ENCODE measurements at places on chromosomes 12 and 14. TPM values are rescaled to one million over a fixed set of nuclear protein-coding genes. Genes with fewer than 3 reads are reported as not detected.

C12orf50 gene
- total RNA-seq: not detected

- no peak overlapping the region for H3K27ac ChIP-seq
- DNase-seq: no peak
- H3K27me3 ChIP-seq: peaks cover 8% of the 10 kb centered on the region
- no peaks in the 10 kb centered on the region for H3K4me1 ChIP-seq
- no peaks in the 10 kb centered on the region for H3K36me3 ChIP-seq
Measured at GRCh38 chr12:5466521-5466960, 34.6 kb downstream of the NTF3 start.

ALG10 gene
- 7.4 TPM for total RNA-seq

HOXC10 gene
- total RNA-seq: 3.2 TPM

JPH4 gene
- not detected for total RNA-seq

HOXC9 gene
- total RNA-seq: 9.6 TPM

NID2 gene
- 65.3 TPM for total RNA-seq

- H3K4me3 ChIP-seq: no peak overlapping the region
- no peak for DNase-seq
- H3K4me1 ChIP-seq: peaks cover 12% of the 10 kb centered on the region
- no peaks in the 10 kb centered on the region for H3K36me3 ChIP-seq
- no peaks in the 10 kb centered on the region for H3K27me3 ChIP-seq
Measured at GRCh38 chr14:63468294-63468693, 74.9 kb downstream of the PPP2R5E start.

C1QL4 gene
- total RNA-seq: 1.9 TPM

MGST1 gene
- total RNA-seq: not detected

DNA sequence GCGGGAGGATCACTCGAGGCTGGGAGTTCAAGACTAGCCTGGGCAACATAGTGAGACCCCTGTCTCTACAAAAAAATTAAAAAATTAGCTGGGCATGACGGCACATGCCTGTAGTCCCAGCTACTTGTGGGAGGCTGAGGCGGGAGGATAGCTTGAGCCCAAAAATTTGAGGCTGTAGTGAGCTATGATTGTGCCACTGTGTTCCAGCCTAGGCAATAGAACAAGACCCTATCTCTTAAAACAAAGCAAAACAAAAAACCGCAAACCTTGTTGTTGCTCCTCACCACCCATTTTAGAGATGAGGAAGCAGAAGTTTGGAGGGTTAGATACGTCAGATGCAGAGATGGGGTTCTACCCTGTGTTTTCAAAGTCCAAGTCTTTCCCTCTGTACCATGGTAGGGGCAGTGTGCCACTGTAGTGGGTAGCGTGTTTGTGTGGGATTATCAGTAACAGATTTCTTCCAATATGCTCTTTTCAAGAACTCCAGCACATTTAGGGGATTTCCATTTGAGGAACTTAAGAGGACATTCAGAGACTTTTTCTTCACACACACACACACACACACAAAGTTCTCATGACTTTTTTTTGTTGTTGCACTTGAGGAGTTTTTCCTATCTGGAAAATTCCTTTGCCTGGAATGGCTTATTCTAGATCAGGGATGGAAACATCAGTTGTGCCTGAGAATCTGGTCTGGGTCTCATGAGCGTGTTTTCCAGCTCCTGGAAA, 186.5 kb downstream of the CHST11 start:
- H3K4me3 ChIP-seq: no peak overlapping the region
- no peaks in the 10 kb centered on the region for H3K27me3 ChIP-seq
- DNase-seq: no peak
- H3K36me3 ChIP-seq: no peaks in the 10 kb centered on the region

DNA sequence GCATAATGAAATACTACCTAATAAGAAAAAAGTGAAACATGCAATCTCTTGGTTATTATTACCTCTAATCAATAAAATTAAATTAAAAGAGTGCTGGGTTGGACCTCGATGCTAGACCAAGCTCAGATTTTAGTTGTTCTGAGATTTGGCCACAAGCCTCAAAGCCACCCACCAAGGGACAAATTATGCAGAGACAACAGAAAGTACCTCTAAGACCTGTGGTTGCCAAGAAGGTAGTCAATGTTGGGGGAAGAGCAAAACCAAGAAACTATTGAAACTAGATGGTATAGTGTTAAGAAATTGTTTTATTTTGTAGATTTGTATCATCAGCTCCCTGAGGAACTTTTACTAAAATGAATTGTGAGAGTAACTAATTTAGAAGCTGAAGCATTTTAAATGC, 43.8 kb upstream of the ARID2 start:
- H3K36me3 ChIP-seq: no peaks in the 10 kb centered on the region
- no peak overlapping the region for H3K4me3 ChIP-seq
- H3K27ac ChIP-seq: no peak overlapping the region
- H3K4me1 ChIP-seq: no peaks in the 10 kb centered on the region
- H3K27me3 ChIP-seq: peaks cover 4% of the 10 kb centered on the region
- DNase-seq: no peak

DNA sequence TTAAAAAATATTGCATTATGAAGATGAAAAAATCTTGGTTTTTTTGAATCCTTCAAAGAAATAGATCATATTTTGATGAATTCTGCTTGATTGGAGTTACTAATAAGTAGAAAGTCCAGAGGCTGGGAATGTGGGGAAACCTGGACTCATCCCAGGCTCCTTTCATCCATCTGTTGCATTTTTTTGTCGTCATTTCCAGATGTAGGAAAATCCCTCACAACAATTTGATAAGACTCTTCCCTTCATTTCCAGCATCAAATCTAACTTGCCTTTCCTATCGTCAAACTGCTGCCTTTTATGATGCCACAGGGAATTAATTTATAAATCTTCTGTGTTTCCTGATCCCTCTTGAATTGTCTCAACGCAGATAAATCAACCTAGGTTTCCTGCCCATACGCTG, 211.6 kb downstream of the FBXL14 start:
- H3K4me1 ChIP-seq: no peaks in the 10 kb centered on the region
- no peak for DNase-seq
- H3K27ac ChIP-seq: no peak overlapping the region
- H3K27me3 ChIP-seq: no peaks in the 10 kb centered on the region

DNA sequence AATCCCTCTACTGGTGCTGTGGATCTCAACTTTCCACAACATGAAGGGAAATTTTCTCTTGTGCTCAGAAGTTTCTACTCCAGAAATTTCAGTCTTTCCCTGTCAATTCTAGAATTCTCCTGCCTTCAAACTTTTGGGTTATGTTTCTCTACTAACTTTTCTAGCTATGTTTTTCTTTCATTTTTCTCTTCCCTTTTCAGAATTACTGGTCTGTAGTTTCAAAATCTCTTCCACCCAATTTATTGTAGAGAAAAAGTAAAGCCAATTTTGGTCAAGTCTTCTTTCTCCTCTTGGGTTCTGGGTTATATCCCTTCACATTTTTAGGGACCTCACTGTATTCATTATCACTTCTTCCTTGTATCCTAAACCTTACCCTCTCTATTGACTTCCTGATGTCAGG, 18.9 kb downstream of the CNTN1 start:
- no peak overlapping the region for H3K27ac ChIP-seq
- no peak overlapping the region for H3K4me3 ChIP-seq
- DNase-seq: no peak
- H3K36me3 ChIP-seq: no peaks in the 10 kb centered on the region
- H3K4me1 ChIP-seq: no peaks in the 10 kb centered on the region

GRCh38 chr12:132389526-132390286, 60.3 kb upstream of the GALNT9 start:
- no peaks in the 10 kb centered on the region for H3K4me1 ChIP-seq
- no peak overlapping the region for H3K4me3 ChIP-seq
- peaks cover 29% of the 10 kb centered on the region for H3K27me3 ChIP-seq
- H3K27ac ChIP-seq: no peak overlapping the region
- H3K36me3 ChIP-seq: no peaks in the 10 kb centered on the region
- DNase-seq: no peak

- no peak for DNase-seq
- no peak overlapping the region for H3K27ac ChIP-seq
- H3K4me1 ChIP-seq: no peaks in the 10 kb centered on the region
- H3K36me3 ChIP-seq: peaks cover 13% of the 10 kb centered on the region
- no peak overlapping the region for H3K4me3 ChIP-seq
Measured at GRCh38 chr12:88058719-88059077, 29.5 kb upstream of the C12orf50 start.

SLC6A15 gene
- 0.18 TPM for total RNA-seq

CD27 gene
- total RNA-seq: not detected

GRCh38 chr12:128033473-128033872, 233.5 kb upstream of the TMEM132C start:
- H3K27me3 ChIP-seq: no peaks in the 10 kb centered on the region
- H3K27ac ChIP-seq: no peak overlapping the region
- H3K36me3 ChIP-seq: no peaks in the 10 kb centered on the region
- no peak overlapping the region for H3K4me3 ChIP-seq

- H3K36me3 ChIP-seq: no peaks in the 10 kb centered on the region
- DNase-seq: no peak
- no peak overlapping the region for H3K27ac ChIP-seq
- no peak overlapping the region for H3K4me3 ChIP-seq
Measured at GRCh38 chr12:69685810-69686209, 13.3 kb downstream of the BEST3 start.

LIN7A gene
- total RNA-seq: 4.0 TPM

GRCh38 chr12:32820376-32820931, 64.8 kb upstream of the YARS2 start:
- peaks cover 32% of the 10 kb centered on the region for H3K36me3 ChIP-seq
- no peak overlapping the region for H3K27ac ChIP-seq
- no peaks in the 10 kb centered on the region for H3K4me1 ChIP-seq
- DNase-seq: no peak

KLRF1 gene
- total RNA-seq: not detected

CLEC4C gene
- not detected for total RNA-seq

TAS2R9 gene
- total RNA-seq: not detected

GRCh38 chr12:60271816-60272215, 676.0 kb downstream of the SLC16A7 start:
- H3K36me3 ChIP-seq: no peaks in the 10 kb centered on the region
- H3K4me1 ChIP-seq: peaks cover 17% of the 10 kb centered on the region
- DNase-seq: no peak

MYF5 gene
- total RNA-seq: not detected

DNA sequence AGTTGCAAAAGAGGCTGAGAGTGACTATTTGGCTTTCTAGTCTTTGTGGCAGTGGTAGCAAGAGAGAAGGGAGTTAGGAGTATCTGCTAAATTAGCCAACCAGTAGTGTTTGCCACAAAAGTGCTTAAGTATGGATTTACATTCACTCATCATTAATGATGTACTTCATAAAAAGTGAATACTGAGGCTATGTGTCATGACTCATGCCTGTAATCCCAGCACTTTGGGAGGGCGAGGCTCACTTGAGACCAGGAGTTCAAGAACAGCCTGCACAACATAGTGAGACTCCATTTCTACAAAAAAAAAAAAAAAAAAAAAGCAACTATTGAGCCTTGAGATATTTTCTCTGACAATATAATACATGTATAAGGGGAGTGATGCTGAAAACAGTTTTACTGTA, 36.8 kb downstream of the CCDC177 start:
- H3K27me3 ChIP-seq: peaks cover 3% of the 10 kb centered on the region
- H3K36me3 ChIP-seq: no peaks in the 10 kb centered on the region
- no peak overlapping the region for H3K27ac ChIP-seq
- no peaks in the 10 kb centered on the region for H3K4me1 ChIP-seq

GRCh38 chr14:47872588-47872987, 197.2 kb upstream of the MDGA2 start:
- H3K4me1 ChIP-seq: no peaks in the 10 kb centered on the region
- no peaks in the 10 kb centered on the region for H3K27me3 ChIP-seq
- no peak overlapping the region for H3K27ac ChIP-seq

DNA sequence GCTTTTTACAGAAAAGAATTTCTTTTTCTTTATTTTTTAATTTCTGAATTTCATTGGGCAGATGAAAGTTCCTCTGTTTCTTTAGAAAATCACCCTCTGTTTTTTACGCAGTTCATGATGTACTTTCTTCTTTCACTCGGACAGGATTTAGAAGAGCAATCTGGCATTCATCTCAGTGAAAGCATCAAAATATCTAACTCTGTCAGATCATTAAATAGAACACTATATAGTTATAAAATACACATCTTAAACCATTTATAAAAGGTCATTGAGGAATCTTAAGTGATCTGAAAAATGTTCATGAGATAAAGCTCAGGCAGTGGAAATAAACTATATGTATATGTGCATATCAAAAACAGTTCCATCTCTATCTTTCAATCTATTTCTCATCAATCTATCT, 3.9 kb downstream of the IFNG-AS1 start:
- 0 out of 2 replicates have a peak, but pooled peaks cover 3% of the 10 kb centered on the region for H3K4me1 ChIP-seq
- H3K36me3 ChIP-seq: no peaks in the 10 kb centered on the region
- no peak overlapping the region for H3K4me3 ChIP-seq
- no peak overlapping the region for H3K27ac ChIP-seq

LTBP2 gene
- total RNA-seq: 1.3 TPM

- no peaks in the 10 kb centered on the region for H3K4me1 ChIP-seq
- no peaks in the 10 kb centered on the region for H3K36me3 ChIP-seq
- H3K4me3 ChIP-seq: no peak overlapping the region
- no peak for DNase-seq
Measured at GRCh38 chr14:58668848-58669480, 31.2 kb downstream of the DACT1 start.

DNA sequence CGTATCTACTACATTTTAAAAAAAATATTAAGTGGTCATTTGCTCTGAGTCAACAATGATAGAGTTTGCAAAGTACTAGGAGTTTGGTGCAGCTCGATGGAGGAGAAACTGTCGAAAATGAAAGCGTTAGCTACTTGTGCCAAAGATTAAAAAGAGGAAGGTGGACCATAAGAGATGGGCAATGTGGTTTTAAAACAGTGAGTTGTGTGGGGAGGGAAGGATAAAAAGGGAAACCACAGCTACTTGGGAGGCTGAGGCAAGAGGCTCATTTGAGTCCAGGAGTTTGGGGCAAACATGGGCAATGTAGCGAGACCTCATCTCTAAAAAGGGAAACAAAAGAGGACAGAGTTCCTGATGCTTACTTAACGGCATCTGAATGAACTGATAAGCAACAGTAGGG, 18.2 kb upstream of the STRAP start:
- no peaks in the 10 kb centered on the region for H3K36me3 ChIP-seq
- H3K4me3 ChIP-seq: no peak overlapping the region
- H3K27ac ChIP-seq: no peak overlapping the region
- H3K27me3 ChIP-seq: no peaks in the 10 kb centered on the region
- DNase-seq: no peak

DNA sequence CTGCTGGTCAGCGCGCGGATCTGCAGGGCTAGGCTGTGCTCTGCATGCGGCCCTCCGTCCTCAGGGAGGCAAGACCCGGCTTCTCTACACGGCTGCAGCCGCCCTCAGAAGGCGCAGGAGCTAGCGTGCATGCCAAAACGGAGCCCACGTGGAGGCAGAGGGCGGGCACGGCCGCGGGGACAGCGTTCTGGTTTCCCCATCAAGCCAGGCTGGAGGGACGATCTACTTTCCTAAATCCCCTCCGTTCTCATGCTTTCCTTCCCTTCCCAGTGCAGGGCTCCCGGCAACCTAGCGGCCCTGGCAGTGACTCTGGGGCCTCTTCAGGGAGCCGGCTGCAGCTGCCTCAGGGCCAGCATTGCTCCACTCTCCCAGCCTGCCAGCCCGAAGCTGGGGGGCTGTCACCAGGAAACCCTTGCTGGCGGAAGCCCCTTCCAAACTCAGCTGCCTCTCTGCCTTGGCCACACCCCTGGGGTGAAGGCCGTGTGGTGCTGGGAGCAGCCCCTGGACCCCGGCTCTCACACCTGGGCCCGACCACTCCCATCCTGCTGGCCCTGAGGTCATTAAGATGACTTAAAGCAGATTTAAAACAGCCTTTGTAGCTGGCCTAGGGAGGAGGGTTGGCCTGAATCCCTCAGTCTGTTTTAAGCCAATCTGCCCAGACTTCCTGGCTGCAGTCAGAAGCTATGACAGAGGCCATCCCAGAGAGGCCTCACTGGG, 9.2 kb upstream of the GOLGA3 start:
- H3K27me3 ChIP-seq: no peaks in the 10 kb centered on the region
- 0 out of 2 replicates have a peak, but pooled peaks cover 2% of the 10 kb centered on the region for H3K36me3 ChIP-seq
- no peak overlapping the region for H3K27ac ChIP-seq

ZFHX2 gene
- not detected for total RNA-seq

PPHLN1 gene
- 92.4 TPM for total RNA-seq

BCL11B gene
- 2.6 TPM for total RNA-seq

MANSC4 gene
- total RNA-seq: not detected

All from SJSA1 (cell line).